Hematopoietic multipotent progenitor cell treated with erythropoietin and hydrocortisone succinate and interleukin-3 and kit ligand, for 8 days (in vitro differentiated cells): ENCODE measurements at places on chromosomes 7 and 10.
A peak's percentile ranks its signal among the peaks of the same experiment; 100 is the strongest.

GRCh38 chr10:94279835-94280709 is 82.7 kb downstream of the NOC3L start:
- peak; percentile 55 for DNase-seq

GRCh38 chr7:106794276-106795083 is 70.6 kb upstream of the PIK3CG start:
- DNase-seq = no peak

DNA sequence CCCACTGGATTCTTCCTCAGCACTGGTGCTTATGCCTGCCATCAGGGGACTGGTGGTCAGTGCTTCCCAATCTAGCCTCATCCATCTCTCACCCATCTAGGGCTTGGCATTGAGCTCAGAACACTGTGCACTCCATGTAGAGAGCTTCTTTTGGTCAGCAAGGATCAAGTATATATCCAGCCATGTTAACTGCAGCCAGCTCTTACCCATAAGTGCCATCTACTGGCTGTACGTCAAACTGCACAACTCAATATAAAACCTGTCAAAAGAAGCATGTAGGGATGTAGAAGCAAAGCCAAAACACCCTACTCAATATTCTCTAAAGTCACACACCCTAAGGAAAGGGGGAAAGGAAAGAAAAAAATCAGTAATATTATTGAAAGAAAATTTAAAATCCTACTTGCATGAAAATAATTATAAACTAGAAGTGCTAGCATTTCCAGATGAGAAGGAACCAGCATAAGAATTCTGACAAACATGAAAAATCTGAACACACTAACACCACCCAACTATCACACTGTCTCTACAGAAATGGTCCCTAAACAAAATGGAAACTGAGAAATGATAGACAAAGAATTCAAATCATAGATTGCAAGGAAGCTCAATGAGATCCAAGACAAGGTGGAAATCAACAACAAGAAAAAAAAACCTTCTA is 531.1 kb upstream of the STEAP1 start:
- DNase-seq = peak; percentile 36

DNA sequence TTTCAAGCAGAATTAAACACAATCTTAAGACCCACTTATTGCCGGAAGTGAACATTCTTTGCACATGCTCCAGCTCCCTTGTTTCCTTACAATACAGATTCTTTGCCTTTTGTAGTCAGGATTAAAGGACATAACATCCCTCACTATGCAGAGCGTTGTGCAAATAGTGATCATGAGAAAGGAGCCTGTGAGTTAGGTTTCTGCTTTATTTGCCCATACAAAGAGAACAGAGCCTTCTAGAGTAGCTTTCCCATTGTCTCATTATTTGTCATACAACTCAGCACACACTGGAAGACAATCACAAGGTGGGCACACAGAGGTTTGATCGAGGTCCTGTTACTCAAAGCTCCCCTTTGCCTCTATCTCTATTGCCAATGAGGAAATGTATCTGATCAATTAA is 48.2 kb upstream of the WDR11 start:
- DNase-seq = no peak

GRCh38 chr7:38679419-38679818 is 48.2 kb upstream of the AMPH start:
- no peak for DNase-seq

DNA sequence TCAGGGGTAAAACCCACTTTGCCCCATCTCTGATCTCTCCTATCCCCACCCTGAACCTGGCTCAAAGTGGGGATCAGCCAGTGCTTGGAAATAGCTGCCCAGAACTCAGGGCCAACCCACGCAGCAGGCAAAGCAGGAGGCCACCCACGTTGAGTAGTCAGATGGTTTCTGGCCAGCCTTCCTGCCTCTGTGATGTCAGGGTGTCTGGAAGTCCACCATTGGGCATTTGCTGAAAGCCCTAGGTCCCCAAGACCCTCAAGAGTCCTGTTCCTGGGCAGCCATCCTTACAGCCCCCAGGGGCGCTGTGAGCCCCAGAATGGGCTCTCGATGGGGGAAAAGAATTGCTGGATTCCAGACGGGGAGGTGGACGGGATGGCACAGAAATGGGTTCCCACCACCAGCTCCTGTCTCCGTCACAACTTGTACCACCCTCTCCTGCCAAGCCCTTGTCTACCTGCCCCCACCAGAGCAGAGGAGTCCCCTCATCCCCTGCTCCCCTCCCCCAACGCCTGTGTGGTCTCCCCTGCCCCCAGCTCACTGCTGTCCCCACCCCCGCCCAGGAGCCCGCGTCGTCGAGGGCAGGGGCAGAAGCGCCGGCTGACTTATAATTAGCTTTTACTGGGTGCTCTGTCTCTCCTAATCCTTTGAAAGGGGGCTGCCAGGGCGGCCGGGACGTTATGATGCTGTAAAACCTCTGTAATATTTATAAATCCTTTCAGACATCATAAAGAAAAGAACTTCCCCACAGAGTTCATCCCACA is 3.9 kb downstream of the MYL10 start:
- no peak for DNase-seq

DNA sequence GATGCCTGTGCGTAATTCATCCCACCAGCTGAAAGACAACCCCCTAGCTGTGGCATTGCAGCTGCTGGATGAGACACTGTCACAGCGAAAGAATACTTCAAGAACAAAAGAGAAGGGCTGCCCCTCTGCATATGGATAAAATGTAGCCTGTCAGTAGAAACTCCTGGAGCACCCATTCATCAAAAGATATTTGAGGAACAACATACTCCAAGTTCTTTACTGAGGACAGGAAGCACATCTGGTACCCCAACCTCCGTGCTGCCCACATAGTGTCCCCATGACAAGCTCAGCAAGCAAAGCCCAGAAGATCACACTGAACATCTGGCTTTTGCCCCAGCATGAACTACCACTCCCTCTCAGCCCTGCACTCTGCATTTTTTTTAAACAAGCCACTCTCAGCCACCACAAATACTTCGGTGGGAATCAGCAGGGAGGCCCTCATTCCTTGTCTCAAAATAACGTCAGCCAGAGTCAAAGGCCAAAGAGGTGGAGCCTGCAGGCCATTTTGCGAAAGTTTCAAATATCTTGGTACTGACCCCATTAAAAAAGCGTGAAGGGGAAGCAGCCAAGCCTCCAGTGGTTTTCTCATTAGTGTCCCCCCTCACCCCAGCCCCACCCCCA is 1.7 kb downstream of the CREB3L2 start:
- peak; percentile 79 for DNase-seq

- DNase-seq = no peak
These were observed 15.8 kb downstream of the AP5Z1 start for GRCh38 chr7:4791101-4791737.

DNA sequence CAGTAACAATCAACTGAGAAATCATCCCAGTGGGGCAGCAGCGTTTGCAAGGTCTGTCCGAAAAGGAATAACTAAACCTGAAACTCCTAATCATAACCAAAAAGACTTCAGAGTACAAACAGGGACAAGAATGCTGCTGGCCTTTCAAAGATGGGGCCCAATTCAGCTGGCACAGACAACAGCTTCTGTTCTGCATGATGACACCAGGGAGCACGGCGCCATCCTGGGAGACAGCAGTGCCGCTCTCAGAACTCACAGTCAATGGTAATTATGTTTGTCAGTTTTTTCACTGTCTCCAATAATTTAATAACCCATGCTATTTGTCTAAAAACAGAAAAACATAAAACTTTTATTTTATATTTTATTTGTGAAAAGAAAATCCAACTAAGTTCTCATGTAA is 90.0 kb downstream of the LARP4B start:
- DNase-seq = no peak

DNA sequence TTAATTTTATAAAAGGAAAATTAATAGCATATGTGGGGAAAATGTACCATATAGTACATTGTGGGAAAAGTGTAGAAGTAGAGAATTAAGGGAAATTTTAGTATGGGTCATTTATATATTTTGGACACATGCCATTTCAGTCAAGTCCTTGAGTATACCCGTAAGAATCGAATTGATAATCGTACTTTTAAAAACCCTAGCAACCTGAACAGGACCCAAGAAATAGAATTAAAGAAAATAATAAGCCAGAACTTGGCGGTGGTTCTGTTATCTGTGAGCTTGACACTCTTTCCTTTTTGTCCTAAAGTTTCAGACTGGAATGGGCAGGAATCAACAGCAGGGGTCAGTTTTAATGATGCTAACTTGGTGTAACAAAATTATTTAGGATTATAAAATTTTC is 221.0 kb downstream of the CDK14 start:
- DNase-seq = no peak

DNA sequence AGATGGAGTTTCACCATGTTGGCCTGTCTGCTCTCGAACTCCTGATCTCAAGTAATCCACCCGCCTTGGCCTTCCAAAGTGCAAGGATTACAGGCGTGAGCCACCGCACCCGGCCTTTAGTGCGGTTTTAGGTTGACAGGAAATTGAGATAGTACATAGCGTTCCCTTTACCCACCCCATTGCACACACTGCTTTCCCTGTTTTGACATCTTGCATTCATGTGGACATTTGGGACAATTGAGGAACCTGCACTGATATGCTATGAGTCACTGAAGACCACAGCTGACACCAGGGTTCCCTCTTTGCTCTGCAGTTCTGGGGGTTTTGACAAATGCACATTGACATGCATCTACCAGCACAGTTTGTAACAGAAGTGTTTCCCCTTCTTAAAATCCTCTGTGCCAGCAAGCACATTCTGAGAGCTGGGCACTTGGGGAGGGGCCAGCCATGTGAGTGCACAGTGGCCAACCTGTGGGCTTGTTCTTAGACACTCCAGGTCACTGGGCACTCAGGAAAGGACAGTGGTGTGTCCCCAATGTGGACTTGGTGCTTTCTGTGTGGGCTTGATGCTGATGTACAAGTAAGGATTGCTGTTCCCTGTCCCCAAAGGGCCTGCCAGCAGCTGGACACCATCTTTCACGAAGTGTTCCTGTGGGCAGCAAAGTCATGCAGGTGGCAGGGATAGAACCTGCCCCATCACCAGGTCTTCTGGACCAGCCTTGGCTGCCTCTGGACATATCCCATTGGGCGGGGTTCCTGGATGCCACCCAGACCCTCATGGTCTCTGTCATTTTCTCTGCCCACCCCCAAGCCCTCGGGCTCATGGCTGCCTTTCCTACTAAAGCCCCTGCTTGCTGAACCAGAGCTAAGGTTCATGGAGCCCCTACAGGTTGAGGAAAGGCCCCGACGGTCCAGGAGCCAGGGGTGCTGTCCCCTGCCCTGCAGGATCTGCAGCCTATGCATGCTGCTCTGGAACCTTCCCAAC is 579.8 kb downstream of the GLRX3 start:
- no peak for DNase-seq

GRCh38 chr7:29527505-29528108 is 36.0 kb upstream of the PRR15 start:
- DNase-seq = no peak

GRCh38 chr7:2607923-2608904 is 23.6 kb upstream of the TTYH3 start:
- DNase-seq = no peak

GRCh38 chr7:133309333-133309732 is 56.5 kb downstream of the EXOC4 start:
- DNase-seq = no peak

- no peak for DNase-seq
These were observed 94.3 kb upstream of the SORCS3 start for GRCh38 chr10:104546756-104547155.

DNA sequence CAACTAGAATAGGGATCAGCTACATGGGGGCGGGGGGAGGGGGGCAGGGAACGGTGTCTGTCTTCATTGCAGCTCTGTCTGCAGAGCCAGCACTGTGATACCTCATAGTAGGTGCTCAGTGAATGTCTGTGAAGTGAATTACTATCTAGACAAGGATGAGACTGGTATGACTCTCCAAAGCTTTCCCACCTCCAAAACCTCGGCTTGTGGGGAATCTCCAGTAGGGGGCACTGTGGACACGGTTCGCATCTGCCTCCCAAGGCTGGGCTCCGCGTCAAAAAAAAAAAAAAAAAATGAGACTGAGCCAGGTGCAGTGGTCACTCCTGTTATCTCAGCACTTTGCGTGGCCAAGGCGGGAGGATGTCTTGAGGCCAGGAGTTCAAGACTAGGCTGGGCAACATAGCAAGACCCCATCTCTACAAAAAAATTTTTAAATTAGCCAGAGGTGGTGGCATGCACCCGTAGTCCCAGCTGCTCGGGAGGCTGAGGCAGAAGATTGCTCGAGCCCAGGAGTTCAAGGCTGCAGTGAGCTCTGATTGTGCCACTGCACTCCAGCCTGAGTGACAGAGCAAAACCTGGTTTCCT is 9.6 kb downstream of the TRIM56 start:
- DNase-seq = peak; percentile 63

- no peak for DNase-seq
These were observed 252.0 kb downstream of the TCF7L2 start for GRCh38 chr10:113202011-113202410.

- DNase-seq = peak; percentile 73
These were observed at the start of gene ZNF488 for GRCh38 chr10:47384148-47384921. Gene ZNF488 (minus strand): TSS chr10:47384293. CDS start chr10:47368829, 15,464 bp downstream.

GRCh38 chr7:88020953-88021665 is 87.1 kb downstream of the ADAM22 start:
- DNase-seq = no peak

DNA sequence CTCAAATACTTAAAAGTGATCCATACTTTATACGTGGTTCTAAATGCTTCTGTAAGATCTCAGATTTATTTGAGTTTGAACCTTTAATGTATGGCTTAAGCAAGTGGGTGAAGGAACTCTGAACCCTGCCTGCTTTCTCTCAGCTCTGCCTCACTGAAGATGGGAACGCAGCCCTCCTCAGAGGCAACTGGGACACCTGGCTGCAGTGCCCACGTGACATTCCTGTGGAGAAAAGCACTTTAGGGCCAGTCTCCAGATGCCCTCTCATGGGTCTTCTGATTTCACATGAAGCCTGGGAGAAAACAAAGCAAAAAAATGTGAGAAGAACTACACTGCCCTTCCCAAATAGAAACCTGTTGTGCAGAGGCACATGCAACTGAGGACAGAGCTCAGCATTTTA is 242.6 kb upstream of the ANKRD30A start:
- DNase-seq = no peak

- DNase-seq = no peak
These were observed 14.9 kb upstream of the ARPC1B start for GRCh38 chr7:99359465-99360154.

GRCh38 chr10:122715576-122715975 is 15.9 kb upstream of the C10orf120 start:
- DNase-seq = no peak

- DNase-seq = peak; percentile 31
These were observed 58.6 kb upstream of the ARID5B start for GRCh38 chr10:61842755-61843497.

- no peak for DNase-seq
These were observed 859 bp upstream of the CH25H start for GRCh38 chr10:89207801-89208551.

DNA sequence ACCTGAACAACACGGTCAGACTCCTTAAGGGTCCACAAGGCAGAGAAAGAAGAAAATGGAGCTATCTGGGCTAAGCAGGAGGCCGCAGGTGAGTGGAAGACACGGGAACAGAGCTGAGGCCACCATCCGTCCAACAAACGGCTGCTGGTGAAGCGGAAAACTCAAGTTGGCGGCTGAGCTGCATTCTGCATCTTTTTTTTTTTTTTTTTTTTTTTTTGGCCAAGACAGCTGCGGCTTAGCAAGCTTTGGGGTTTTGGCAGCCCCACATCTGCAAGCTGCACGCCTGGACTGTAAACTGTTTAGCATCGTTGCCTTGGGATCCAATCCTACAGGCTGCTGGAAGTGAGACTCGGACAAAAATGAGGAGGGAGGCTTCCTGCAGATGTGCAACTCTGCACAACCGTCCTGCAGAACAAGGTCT is 37.4 kb downstream of the RGS10 start:
- no peak for DNase-seq
